Endothelial cell of umbilical vein (primary cell): ENCODE measurements at places on chromosomes 3 and 15. TPM values are rescaled to one million over a fixed set of nuclear protein-coding genes. Genes with fewer than 3 reads are reported as not detected.

DNA sequence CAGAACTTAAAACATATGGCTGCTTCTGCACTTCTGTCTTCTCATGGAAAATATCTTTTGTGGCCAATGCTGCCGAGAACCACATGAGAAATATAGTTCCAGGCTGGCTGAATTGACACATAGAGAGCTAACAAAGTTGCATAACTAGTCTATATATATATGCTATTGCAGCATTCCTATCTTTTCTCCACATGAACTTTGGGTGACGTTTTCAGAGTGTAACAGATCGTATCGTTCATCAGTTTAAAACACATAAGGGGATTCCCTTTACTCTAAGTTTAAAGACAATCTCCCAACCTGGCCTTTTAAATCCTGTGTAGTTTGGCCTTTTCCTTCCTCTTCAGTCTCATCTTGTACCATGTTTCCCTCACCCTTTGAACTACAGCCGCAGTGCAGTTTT lies 394.2 kb upstream of the CBLB start:
- DNase-seq = no peak

DNA sequence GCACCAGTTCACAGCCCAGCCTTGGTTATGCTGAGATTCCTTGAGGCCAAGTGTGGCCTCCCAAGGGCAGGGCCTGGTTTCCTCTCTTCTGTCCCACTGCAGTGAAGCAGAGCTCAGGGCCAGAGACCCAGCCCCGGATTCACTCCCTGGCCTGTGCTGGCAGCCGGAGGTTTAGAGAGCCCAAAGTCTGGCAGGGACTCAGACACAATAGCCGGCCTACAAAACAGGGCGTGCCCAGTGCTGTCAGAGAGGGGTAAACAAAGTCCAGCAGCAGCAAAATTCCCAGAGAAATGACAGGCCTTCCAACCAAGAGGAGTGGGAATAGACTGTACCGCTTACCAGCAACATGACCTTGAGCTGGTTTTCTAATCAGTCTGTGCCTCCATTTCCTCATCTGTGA lies 14.0 kb downstream of the VIPR1 start:
- no peak for DNase-seq

DNA sequence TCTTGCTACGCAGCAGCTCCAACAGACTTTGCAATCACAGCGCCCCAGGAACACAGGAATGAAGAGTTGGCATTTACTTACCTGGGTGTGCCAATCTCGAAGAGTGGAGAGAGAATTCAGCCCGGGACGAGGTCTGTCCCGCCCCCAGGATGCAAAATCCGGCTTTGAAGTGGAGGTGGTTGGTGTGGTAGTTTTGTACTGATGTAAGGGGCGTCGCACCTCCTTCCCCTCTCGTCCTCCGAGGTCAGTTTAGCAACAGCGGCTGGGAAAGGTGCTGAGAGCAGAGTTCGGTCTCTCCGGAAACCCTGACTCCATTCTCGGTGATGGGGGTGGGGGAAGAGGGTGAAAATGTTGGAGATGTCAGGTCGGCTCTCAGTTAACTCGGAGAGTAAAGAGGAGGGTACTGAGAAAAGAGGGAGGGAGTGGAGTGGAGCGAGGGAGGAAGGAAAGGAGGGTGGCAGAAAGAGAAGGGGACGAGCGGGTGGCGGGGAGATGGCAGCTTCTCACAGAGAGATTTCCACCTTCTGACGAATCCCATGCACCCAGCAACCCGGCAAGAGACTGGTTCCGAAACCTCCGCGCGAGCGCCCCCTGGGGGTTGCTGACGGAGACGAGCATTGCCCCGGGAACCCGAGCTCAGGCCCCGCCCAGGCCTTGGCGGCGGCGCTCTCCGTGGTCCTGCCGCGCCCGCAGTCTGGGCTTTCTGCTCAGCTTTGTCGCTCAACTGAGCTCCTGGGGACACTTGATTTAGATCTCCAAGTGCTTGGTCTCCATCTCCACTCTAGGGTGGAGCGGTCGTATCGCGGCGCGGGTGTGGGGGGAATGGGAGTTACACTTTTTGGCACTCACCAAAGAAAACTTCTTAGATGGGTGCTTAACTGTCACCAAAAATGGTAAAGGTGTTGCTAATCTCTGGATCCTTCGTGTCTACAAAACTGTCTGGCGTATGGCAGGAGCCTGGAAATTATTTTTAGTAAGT lies at the start of gene CPNE4:
Gene CPNE4, minus strand, starts transcription at position 529 of the 979 bp plus-strand sequence.
- peak; percentile 60 for DNase-seq

DNA sequence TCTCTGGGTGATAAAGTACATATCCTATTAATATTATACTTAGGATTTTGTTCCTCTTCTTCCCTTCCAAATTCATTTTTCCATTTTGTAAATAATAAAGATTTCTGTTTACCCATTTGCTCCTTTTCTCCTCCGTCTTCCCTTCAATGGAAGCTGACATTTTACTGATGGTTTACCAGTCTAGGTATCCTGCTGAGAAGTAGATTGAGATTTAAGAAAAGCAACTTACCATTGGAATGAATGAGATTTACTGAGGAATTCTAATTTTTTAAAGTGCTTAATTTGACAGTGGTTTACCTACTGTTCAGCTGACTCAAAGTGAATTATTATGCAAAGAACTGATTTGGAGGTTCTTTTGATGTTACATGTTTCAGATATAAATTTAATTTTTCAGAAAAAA lies 2.4 kb downstream of the C15orf61 start:
- no peak for DNase-seq

- no peak for DNase-seq
Observed at GRCh38 chr3:19934098-19934566, at the start of gene EFHB. EFHB (minus strand) TSS chr3:19934217; CDS start chr3:19934018, 199 bp downstream.

DNA sequence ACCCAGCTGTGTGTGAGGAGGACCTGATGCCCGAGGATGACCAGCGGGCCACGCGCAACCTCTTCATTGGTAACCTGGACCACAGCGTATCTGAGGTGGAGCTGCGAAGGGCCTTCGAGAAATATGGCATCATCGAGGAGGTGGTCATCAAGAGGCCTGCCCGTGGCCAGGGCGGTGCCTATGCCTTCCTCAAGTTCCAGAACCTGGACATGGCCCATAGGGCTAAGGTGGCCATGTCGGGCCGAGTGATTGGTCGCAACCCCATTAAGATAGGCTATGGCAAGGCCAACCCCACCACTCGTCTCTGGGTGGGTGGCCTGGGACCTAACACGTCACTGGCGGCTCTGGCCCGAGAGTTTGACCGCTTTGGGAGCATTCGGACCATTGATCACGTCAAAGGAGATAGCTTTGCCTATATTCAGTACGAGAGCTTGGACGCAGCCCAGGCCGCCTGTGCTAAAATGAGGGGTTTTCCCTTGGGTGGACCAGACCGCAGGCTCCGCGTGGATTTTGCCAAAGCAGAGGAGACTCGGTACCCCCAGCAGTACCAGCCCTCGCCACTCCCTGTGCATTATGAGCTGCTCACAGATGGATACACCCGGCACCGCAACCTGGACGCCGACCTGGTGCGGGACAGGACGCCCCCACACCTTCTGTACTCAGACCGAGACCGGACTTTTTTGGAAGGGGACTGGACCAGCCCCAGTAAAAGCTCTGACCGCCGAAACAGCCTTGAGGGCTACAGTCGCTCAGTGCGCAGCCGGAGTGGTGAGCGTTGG lies 1.5 kb downstream of the RBM15B start:
- no peak for DNase-seq

DNA sequence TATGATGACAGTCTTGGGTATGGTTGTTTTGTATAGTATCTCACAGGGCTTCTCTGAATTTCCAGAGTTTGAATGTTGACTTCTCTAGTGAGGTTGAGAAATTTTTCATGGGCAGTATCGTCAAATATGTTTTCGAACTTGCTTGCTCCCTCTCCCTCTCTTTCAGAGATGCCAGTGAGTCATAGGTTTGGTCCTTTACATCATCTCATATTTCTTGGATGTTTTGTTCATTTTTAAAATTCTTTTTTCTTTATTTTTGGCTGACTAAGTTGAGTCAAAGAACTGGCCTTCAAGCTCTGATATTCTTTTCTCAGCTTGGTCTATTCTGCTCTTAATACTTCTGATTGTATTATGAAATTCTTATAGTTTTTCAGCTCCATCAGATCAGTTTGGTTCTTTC lies 282.3 kb upstream of the NECTIN3 start:
- no peak for DNase-seq

DNA sequence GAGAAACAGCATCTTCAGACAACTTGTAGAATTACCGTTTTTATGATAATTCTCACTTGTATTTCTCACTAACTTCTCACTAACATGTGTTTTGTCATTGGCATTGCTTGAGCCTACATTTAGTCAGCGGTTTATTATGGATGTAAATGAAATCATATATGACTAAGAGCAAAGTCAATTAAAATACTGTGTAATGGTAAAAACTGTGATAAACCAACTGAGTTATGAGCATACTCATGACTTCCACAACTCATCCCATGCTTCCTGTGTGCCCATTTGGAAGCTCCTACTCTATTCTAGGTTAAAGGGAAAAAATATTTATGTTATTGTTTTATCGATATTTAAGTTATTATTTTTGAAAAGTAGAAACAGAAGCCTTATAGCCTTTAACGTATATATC lies 12.8 kb downstream of the PXK start:
- no peak for DNase-seq

- no peak for DNase-seq
Observed at GRCh38 chr15:48466820-48467219, 135.6 kb downstream of the DUT start.

DNA sequence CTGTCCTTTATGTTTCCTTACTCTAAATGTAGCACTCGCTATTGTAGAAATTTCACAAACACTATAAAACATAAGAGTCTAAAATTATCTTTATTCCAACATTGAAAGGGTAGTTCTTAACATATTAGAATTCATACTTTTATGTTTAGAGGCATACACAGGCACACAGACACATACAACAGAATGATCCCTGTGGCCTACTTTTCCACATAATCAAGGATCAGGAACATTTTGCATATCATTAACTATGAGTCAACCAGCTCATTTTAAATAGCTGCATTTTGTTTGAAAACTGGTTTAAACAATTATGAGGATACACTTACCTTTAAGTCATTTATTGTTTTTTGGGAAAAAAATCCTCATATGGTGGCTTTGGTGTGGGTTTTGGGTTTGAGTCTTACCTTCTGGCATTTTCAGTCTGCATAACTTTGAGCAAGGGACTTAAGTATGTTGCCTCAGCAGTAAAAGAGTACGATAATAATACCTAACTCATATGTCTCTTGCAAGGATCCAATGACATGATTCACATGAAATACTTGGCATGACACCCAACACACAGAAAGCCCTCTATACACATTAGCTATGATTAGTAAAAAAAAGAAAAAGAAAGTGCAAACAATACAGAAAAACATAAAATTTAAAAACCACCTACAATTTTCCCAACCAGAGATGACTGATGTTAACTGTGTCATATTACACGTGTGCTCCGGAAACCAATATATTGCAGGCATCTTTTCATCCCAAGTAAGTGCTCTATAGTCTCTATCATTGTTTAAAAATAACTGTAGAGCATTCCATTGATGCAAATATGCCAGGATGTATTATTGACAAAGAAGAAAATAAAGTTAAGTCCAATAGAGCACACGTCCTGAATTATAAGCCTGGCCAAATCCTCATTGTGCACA lies 213.1 kb upstream of the ADAMTS9 start:
- DNase-seq = no peak

Gene SNURF
- total RNA-seq = 9.4 and 12.2 TPM in 2 replicates

Gene RBSN
- 23.1 and 23.6 TPM in 2 replicates for total RNA-seq
